AG08395 (cell line): ENCODE measurements at places on chromosomes 16 and 17.

DNA sequence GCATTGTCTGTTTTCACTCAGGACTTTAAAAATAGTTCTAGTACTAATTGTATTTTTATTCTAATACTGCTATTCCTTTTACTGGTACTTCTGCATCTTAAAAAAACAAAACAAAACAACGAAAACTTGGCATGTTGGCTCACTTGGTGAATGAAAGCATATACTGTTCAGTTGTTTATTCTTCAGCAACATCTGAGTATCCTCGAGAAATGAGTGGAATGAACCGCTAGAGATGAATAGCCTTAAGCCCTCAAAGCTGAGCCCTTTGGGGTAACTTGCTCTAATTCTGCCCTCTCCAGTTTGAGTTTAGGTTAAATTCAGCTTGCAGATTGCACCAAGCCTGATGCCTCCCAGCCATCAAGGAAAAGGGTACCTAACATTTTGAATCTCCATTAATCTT is 126.5 kb downstream of the WWOX start:
- no peak for DNase-seq

DNA sequence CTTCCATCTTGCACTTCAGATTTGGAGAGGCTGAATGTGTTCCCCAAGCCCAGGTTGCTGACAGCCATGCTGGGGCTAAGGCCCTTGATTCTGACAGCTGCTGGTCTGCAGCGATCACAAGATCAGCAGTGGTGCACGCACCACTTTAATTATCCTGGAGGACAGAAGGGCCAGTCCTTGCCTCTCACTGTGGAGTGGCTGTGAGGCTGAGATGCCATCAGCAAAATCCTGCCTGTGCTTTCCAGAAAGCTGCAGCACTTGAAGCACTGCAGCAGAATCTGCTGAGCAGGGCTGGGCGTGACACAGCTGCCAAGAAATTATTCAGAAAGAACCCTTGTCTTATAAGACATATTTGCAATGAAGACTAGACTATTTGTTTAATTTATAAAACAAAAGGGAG is 37.1 kb downstream of the NUP93 start:
- DNase-seq = no peak

DNA sequence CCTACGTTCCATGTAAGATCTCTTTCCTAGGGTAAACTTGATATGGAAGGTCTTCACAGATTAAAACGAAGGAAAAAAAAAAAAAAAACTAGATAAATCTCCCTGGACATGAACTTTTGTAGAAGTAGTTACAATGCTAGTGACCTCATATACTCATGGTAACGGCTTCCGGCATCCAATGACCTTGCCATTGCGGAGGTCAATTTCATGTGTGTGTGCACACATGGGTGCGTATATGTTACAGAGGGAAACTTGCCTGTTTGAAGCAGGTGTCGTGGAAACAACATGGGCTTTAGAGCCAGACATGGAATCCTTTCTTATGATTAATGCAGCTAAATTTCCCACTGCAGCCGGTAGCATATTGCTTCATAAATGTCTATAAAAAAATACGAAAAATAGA is 435.5 kb downstream of the MAF start:
- DNase-seq = no peak

DNA sequence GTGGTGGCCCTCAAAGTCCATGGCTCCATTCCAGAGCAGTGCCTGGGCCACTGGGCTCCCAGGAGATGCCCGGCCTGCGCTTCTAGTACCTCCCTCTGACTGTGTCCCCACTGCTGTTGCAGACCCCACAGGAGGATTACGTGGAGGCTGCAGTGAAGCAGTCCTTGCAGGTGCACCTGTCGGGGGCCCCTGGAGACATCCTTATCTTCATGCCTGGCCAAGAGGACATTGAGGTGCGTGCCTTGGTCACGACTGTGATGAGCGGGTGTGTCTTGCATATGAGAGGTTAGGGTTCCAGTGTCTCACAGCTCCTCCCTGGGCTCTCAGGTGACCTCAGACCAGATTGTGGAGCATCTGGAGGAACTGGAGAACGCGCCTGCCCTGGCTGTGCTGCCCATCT is 11.3 kb downstream of the DHX38 start:
- DNase-seq = no peak

DNA sequence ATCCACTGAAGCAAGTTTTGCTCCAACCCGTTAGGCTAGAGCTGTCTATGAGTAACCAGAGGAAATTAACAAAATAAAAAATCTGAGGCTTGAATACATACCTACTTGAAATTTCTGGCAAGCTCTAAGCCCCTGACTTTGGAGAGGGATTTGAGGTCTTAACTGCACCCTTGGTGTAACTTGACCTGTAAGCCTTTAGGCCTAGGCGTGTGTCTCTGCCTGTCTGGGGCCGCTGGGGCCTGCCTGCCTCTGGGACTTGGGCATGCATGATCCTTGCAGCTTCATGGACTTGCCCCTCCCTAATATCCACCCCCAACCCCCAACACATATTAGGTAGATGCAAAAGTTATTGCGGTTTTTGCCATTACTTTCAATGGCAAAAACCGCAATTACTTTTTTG is 3.7 kb upstream of the CDC42EP4 start:
- no peak for DNase-seq

DNA sequence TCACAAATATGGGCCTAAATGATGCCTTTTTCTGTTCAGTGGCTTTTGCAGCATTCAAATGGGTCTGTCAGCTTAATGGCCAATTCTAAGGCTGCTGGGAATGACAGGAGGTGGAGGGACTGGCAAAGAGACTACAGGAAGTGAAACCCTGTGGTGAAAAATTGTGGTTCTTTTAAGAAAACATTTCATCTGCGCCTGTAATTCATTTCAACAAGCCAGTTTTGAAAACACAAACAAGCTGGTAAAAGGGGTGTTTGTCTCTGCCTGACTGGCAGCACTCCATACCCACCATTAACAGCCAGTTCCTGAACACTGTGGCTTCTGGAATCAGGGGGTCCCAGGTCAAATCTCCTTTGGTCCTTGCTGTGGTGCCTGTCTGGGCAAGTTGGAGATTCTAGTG is 3.6 kb upstream of the KDM8 start:
- peak; percentile 50 for DNase-seq
